Adrenal gland (tissue), 19 donors: ENCODE measurements at places on chromosomes 7 and 10. TPM values are rescaled to one million over a fixed set of nuclear protein-coding genes. Genes with fewer than 3 reads are reported as not detected.
A peak's percentile ranks its signal among the peaks of the same experiment; 100 is the strongest.

GRCh38 chr10:31584098-31584631, 265.1 kb downstream of the ZEB1 start:
- H3K4me3 ChIP-seq, result no peak overlapping the region
- no peak overlapping the region for H3K27ac ChIP-seq
- no peaks in the 10 kb centered on the region for H3K27me3 ChIP-seq
- no peaks in the 10 kb centered on the region for H3K36me3 ChIP-seq
- H3K4me1 ChIP-seq, result no peaks in the 10 kb centered on the region
- DNase-seq, result no peak

CNPY1 gene
- total RNA-seq, result not detected

APBB1IP gene
- total RNA-seq, result 6.7 TPM

GRCh38 chr10:17497446-17498030, 43.1 kb upstream of the ST8SIA6 start:
- no peaks in the 10 kb centered on the region for H3K27me3 ChIP-seq
- H3K27ac ChIP-seq, result no peak overlapping the region
- no peak overlapping the region for H3K4me3 ChIP-seq

ACTL6B gene
- not detected for total RNA-seq

GRCh38 chr7:5567790-5568189, 144.2 kb upstream of the TNRC18 start:
- no peak for DNase-seq
- H3K4me3 ChIP-seq, result no peak overlapping the region
- H3K4me1 ChIP-seq, result peaks cover 27% of the 10 kb centered on the region
- no peak overlapping the region for H3K27ac ChIP-seq
- H3K36me3 ChIP-seq, result no peaks in the 10 kb centered on the region

- H3K27me3 ChIP-seq, result no peaks in the 10 kb centered on the region
- peak overlapping the region; percentile 78 for H3K4me3 ChIP-seq
- DNase-seq, result peak; percentile 76
- H3K27ac ChIP-seq, result peak overlapping the region; percentile 75
- H3K4me1 ChIP-seq, result peaks cover 20% of the 10 kb centered on the region
Measured at GRCh38 chr10:33334805-33335550, 511 bp upstream of the NRP1 start.
